ENCODE measurements at places on chromosomes 2 and 18.
A peak's percentile ranks its signal among the peaks of the same experiment; 100 is the strongest.

DNA sequence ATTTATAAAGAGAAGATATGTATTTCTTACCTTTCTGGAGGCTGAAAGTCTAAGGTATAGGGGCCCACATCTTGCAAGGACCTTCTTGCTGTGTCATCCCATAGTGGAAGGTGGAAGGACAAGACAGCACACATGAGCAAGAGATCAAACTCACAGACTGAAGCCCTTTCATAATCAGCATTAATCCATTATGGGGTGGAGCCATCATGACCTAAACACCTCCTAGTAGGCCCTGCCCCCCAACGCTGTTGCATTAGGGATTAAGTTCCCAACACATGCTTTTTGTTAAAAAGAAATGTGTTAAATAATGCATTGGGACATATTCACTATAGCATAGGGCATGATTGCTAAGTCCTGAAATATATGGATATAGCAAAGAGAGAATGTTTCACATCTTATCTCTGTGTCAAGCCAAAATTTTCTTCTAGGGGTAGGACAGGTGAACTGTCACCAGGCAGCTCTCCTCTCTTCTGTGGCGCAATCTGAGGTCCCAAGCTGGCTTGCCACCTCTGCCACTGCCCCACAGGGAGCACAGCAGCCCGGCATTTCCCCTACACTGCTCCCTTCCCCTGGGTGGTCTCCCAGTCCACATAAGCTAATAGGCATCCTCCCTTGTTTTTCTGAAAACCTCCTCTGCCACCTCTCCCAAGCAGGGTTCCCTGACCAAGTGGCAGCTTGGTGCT, 8.3 kb upstream of the CTIF start:
- DNase-seq, result no peak

GRCh38 chr2:14143435-14143834, 489.1 kb upstream of the LRATD1 start:
- no peak for DNase-seq

- DNase-seq, result peak; percentile 28
Observed at GRCh38 chr2:39728941-39729351, 50.1 kb downstream of the THUMPD2 start.

GRCh38 chr2:54524226-54524991, 68.3 kb downstream of the SPTBN1 start:
- peak; percentile 11 for DNase-seq

DNA sequence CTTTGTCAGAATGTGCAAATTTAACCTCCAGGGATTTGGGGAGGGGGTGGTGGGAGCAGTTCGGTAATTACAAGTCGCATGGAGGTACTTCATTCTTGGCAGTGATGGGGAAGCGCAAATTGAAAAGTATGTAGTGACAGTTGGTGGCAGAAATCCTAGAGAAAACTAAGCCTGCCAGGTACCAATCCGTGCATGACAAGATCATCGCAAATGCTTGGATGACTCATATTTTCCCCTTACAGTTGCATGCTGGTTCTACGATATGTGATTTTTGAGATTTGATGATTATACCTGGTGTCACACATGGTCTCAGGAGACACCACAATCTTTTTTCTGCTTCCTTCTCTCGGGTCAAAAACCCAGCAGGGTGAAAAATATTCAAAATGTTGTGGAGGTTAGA, 479.7 kb upstream of the ID2 start:
- DNase-seq, result no peak

DNA sequence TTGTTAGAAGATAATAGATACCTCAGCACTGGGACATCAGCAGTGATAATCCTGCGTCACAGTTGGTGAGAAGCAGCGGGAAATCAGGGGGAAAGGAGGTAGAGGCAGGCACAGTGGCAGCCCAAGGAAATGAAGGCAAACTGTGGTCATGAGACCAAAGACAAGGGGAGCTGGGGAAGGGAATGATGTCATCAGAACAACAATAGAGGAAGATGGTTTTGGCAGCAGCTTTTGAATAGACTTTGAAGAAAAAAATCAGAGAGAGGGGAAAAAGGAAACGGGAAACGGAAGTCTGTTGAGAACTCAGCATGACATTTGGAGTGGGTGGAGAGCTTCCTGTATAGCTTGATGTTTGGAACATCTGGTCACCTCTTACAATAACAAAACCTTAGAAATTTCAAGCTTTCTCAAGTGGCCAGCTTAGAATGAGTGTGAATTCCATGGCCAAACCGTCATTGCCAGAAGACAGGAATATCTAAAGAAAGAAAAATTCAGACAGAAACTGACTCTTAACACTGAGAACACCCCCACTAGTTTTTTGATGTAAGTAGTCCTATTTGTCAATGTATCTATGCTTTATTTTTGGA, 18.4 kb upstream of the YES1 start:
- DNase-seq, result no peak

GRCh38 chr2:37843556-37843955, 81.5 kb upstream of the RMDN2 start:
- no peak for DNase-seq

DNA sequence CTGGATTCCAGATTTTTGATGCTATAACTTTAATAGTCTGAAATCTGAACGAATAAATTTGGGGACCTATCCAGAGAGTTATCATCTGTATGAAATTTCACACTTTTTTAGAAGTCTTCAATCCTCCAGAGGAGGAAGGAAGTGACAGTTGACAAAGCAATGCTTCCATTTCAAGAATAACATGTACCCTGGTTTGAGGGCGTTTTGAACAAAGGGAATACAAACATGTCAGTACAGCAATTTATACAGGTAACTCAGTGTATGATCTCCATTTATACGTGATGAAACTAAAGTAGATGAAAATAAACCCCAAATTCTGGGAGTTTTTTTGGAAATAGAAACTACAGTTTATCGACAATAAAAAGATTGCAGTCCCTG, 42.2 kb downstream of the CIB4 start:
- no peak for DNase-seq

- DNase-seq, result no peak
Observed at GRCh38 chr2:14235667-14236066, 396.9 kb upstream of the LRATD1 start.

DNA sequence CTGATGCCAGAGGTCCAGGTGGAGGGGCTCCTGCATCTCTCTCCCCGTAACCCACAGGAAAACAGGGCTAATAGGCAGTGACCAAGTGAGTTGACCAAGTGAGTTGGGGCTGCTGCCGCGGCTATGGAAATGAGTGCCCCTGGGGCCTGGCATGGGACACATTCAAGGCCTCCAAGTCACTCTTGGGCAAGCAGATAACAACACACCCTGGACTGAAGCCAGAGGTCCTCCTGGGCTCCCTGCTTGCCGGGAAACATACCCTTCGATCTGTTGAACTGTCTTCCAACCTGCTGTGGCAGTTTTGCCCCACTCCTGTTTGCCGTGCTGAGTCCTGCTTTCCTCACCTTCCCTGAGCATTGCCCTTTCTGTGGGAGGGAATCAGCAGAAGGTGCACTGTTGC, 89.2 kb downstream of the LIPG start:
- DNase-seq, result no peak

- no peak for DNase-seq
Observed at GRCh38 chr2:152743002-152743401, 24.6 kb downstream of the ARL6IP6 start.

DNA sequence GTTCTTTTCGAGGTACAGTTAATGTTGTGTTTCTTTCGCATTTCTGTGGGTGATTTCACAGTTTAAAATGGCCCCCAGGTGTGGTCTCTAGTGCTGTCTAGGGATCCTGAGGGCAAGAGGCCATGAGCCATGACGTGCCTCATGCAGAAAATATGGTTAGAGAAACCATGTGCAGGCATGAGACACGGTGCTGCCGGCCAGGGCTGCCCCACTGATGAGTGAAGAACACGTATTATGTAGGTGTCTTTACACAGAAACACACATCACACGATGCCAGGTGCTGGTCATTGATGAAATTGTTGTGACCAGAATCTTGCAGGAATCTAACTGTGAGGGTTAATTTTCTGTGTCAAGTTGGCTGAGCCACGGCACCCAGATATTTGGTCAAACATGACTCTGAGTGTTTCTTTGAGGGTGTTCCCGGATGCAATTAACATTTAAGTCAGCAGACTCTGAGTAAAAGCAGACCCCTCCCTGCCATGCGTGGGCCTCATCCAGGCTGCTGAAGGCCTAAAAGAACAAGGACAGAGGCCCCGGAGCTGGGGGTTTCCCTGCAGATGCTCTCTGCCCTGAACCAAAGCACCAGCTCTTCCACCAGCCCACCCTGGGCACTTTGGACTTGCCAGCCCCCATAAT, 463.0 kb upstream of the MYT1L start:
- no peak for DNase-seq

- DNase-seq, result no peak
Observed at GRCh38 chr18:59547581-59548182, 149.5 kb downstream of the CCBE1 start.

GRCh38 chr2:33216508-33217182, 259.8 kb upstream of the RASGRP3 start:
- no peak for DNase-seq

DNA sequence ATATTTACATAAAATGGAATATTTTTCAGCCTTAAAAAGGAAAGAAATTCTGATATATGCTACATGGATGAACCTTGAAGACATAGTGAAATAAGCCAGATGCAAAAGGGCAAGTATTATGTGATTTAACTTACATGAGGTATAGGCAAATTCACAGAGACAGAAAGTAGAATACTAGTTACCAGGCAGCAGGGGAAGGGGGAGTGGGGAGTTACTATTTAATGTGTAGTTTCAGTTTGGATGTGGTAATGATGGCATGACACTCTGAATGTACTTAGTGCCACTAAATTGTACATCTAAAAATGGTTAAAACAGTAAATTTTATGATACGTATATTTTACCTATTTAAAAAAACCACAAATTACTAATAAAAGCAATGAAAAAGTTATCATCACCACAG, 12.1 kb downstream of the METTL4 start:
- no peak for DNase-seq

GRCh38 chr2:26927221-26927620, 43.2 kb upstream of the MAPRE3 start:
- no peak for DNase-seq

- no peak for DNase-seq
Observed at GRCh38 chr2:115609978-115610377, 1167.5 kb downstream of the DPP10 start.

DNA sequence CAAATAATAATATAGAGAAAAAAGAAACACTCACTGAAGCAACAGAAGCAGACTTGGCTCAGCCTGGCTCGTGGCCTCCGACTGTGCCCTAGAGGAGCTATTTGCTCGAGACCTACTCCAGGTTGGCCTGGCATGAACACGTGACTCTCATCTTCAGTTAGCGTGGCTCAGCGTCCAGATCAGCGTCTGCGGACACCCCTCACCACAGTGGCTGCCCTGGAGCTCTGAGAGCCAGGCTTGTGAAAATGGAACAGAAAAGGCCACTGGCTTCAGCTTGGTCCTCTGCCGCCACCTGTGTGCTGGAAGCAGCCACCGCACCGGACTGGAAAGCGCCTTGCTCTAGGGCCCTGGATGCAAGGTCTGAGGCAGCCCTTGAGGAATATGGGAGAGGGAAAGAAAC, 1184.0 kb upstream of the GYPC start:
- no peak for DNase-seq

DNA sequence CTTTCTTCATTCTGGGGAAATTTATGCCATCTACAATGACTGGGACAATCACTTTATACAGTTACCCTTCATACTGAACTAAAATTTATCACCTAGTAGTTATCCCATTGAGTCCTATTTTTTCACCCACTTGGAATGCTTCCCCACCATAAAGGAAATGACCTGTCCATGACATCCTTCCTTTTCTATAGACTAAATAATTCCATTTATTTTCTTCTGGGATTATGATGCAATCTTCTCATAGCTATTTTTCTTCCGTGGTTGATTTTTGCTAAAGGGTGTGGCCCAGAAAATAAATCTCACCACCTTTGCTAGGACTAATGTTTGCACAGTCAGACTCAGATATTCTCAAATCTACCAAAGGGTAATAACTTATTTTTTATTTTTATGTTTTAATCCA, 186.1 kb upstream of the NRXN1 start:
- no peak for DNase-seq

DNA sequence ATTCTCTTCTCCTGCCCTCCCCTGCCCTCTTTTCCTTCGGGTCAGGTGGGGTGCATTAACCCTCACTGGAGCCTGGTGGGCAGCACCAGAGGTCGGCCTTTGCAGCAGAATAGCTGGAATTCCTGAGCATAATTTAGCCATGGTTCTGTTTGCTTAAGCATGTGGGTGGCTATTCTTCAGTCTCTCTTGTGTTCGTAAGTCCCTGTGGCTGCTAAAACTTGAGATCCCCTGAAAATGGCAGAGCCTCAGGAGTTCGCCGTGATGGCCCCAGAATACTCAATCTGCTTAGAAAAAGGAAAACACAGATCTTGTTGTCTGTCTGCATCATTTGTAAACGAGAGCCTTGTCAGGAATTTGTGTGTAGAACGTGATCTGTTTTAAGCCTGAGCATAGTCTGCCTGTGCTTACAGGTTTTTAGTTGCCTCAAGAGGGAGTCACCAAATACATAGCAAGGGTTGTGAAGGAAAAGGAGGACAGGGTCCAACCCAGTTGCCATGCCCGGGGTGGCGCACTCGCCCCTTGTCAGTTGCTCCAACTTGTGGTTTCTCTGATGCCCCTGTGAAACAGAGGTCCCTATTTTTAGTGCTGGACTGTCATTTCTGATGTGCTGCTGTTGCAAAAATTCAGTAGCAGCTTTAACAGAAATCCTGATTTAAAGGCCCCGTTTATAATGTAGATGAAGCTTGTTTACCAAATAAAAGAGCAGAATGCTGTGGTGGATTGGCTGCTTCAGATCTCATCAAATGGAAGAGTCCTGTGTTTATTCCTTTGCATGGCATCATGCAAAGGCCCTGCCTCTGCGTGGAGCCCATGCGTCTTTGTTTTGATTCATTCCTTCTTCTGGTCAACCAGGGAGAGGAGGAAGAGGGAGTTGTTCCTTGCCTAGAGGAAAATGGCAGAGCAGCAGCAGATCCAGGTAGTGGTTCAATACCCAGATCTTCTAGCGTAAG, 74.8 kb downstream of the WDSUB1 start:
- no peak for DNase-seq

- no peak for DNase-seq
Observed at GRCh38 chr18:76451396-76452331, 43.4 kb downstream of the ZNF516 start.

DNA sequence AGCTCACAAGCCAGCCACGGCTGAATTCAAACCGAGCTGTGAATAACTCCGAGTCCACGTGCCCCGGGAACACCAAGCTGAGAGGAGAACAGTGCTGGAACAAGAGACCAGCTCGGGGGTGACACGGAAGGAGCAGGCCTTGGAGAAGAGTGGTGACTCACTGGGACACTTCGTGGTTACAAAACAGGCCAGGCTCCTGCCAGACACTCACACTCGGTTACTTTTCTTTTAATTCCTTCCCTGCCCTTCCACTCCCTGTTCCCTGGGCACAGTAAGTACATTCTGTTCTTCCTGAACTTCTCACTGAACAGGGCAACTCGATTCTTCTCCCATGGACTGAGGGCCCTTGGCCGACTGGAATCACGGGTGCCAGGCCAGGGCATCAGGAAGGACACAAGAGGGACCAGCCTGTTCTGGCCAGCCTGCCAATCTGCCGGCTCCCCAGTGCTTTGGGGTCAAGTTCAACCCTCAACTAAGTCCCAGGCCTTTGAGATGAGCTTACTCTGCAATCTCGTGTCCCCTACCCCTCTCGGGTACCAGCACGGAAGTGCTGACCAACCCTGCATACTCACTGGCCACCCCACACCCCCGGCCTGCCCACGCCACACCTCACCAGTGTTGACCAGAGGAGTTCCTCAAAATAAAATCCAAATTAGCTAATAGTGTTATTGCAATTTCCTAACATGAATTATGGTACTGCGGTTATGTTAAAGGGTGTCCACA, 87.5 kb downstream of the TFCP2L1 start:
- DNase-seq, result no peak

GRCh38 chr18:75049455-75049789, 159.5 kb downstream of the PTGR3 start:
- DNase-seq, result no peak
